ENCODE measurements at places on chromosomes 12 and 14.

- DNase-seq = no peak
Measured at GRCh38 chr12:45121224-45121623, 70.3 kb upstream of the DBX2 start.

- DNase-seq = no peak
Measured at GRCh38 chr12:126708492-126708896, 1558.5 kb upstream of the TMEM132C start.

- no peak for DNase-seq
Measured at GRCh38 chr14:61470961-61471293, 149.5 kb downstream of the PRKCH start.

GRCh38 chr14:64580467-64580866 is 30.7 kb downstream of the PPP1R36 start:
- no peak for DNase-seq

DNA sequence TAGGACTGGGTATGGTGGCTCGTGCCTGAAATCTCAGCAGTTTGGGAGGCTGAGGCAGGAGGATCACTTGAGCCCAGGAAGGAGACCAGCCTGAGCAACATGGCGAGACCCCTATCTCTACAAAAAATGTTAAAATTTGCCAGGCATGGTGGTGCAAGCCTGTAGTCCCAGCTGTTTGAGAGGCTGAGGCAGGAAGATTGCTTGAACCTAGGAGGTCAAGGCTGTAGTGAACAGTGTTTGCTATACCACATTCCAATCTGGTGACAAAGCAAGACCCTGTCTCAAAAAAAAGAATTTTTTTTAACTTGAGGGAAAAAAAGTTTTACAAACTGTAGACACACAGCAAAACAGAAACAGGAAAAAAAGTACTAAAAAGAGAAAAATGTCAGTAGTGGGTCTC is 2.3 kb upstream of the MAP3K9 start:
- no peak for DNase-seq

GRCh38 chr12:38282886-38283285 is 33.7 kb upstream of the ALG10B start:
- no peak for DNase-seq

DNA sequence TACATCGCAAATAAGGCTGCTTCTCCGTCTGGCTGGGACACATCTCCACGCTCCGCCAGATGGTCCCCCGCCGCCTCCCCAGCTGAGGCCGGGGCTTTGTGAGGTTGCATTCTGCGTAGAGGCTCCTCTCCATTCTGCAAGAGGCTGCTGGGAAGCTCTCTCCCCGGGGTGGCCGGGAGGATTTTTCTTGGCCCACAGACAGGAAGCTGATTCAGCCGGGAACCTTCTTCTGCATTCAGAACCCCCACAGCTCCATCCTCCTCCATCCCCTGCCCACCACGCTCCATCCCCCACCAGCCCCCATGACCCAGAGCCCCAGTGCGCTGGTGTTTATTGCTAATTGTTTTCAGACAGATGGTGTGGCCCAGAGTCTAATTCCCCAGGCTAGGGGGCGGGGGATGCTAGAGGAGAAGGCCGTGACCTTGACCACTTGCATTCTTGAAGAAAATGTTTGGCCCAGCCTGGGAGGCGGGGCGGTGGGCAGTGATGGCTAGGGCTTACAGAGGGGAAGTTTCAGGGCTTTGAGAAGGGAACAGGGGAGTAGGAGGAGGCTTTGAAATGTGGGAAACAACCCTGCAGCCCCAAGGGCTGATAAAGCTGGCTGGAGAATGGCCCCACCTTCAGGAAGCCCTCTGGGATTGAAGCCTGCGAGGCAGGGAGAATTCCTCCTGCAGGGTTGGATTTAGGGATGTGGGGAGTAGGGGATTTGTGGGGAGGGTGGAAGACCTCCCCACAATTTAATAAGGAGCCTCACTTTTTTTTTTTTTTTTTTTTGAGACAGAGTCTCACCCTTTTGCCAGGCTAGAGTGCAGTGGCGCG is 88.5 kb upstream of the NCOR2 start:
- no peak for DNase-seq

DNA sequence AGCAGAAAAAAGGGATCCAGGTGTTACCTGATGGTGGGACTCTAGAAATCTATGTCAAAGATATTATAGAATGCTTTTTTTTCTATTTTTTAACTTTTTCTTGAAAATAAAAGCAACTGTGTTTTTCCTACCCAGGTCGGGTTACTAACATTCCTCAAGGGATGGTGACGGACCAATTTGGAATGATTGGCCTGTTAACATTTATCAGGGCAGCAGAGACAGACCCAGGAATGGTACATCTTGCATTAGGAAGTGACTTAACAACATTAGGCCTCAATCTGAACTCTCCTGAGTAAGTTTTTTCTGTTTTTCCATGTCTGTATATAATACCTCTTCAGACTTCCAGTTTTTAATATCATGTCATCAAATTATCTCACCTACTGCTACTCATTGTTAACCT is 27.6 kb upstream of the KCNMB4 start:
- no peak for DNase-seq

DNA sequence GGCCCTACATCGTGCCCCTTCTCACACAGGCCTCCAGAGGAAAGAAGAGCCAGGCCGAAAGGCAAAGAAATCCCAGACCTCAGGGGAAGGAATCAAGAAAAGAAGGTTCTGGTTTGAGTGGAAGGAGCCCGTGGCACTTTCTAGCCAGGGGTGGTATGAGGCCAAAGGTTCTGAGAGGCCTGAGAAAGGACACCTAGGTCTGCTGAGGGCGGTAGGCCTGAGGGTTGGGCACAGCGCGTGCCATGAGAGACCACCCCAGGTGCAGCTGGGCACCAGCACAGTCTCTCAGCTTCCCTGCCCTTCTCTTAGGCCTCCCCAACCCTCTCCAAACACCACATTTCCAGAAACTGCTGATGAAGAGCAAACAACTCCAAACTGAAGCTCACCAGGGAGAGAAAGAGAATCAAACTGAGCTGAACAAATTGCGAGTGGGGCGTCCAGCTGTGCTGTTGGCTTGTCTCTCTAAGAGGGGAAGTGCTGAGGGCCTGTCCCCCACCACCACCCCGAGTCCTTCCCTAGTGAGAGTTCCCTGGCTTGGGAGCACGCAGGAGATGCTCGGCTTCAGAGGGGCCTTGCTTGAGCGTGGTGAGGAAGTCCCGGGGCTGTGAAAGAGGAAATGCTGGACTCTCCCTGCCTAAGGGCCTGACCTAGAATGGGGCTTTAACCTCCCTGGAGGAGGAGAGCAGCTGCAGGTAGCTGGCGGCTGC is 184.8 kb downstream of the ZFP36L1 start:
- DNase-seq = no peak
